ENCODE measurements at places on chromosomes 3 and 15.
A peak's percentile ranks its signal among the peaks of the same experiment; 100 is the strongest.

DNA sequence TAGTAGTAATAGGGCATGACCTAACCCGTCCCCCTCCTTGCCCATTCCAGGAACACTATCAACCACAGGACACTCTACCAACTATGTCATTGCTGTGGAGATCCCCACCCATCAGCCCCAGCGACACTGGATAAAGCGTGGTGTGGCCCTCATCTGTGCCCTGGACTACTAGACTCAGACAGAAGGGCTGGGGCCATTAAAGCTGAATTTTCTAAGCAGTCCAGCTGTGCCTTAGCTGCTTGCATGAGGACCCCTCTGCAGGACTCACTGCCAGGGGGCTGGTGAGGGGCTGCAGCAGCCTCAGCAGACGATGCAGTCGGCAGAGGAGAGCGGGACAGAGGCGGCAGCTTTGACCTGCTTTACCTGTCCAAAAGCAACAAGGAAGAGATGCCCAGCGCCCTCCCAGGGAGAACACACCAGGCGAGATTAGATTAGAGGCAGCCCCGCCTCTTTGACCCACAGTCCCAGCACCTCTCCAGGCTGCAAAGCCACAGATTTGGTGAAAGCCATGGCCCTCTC, 44.6 kb downstream of the SEMA3G start:
- no peak for DNase-seq

- DNase-seq: no peak
These were observed 98.4 kb downstream of the DHX30 start for GRCh38 chr3:47901280-47901833.

- no peak for DNase-seq
These were observed 1.3 kb downstream of the TTBK2 start for GRCh38 chr15:42919308-42919707.

- no peak for DNase-seq
These were observed 9.5 kb downstream of the CHSY1 start for GRCh38 chr15:101242160-101242998.

DNA sequence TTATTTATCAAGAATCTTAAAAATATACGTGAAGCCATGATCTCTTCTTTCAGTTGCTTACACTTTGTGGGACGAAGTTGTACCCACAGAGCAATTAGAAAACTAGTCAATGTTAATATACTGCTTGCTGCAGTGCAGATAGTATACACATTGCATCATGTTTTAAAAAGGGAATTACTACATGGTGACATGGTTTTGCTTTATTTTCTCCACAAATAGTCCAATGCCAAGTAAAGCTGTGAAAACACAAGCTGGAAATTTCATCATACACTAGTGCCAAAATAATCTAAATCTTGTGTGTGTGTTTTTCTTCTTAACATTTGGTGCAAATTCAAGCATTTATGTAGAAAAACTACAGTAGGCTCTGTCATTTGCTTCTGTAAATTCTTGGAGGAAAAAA, 233.0 kb downstream of the EPHA3 start:
- no peak for DNase-seq

DNA sequence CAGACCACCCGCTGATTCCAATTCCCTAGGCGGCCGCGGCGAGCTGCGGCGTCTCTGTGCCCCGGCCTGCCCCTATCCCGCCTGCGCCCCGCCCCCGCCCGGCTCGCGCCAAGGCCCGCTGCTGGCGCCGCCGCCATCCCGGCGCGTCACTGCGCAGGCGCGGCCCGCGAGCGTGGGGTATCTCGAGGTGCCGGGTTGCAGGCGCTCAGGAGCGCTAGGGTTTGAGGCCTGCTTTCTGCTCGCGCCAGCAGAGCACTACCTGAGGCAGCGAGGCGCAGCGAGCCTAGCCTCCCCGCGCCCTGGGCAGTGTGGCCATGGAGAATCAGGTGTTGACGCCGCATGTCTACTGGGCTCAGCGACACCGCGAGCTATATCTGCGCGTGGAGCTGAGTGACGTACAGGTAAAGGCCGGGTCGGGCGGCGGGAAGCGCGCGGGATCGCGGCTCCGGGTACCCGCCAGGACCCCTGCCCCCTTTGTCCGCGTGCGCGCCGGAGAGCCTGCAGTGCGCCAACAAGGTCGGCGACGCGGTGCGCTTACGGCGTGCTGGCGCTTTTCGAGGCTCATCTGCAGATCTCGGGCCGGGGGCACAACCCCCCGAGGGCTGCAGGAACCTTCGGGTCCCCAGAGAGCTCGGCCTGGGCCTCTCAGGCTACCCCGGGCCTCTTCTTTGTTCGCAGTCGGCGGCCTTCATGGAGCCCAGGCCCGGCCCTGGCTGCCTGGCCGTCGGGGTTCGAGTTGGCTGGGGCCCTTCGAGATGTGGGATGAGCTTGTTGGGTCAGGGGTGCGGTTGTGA, at the start of gene HACD3:
Gene HACD3 (plus strand): TSS at position 146 of the 794 bp plus-strand sequence. CDS start 169 bp downstream, at position 315.
- DNase-seq: peak; percentile 91

DNA sequence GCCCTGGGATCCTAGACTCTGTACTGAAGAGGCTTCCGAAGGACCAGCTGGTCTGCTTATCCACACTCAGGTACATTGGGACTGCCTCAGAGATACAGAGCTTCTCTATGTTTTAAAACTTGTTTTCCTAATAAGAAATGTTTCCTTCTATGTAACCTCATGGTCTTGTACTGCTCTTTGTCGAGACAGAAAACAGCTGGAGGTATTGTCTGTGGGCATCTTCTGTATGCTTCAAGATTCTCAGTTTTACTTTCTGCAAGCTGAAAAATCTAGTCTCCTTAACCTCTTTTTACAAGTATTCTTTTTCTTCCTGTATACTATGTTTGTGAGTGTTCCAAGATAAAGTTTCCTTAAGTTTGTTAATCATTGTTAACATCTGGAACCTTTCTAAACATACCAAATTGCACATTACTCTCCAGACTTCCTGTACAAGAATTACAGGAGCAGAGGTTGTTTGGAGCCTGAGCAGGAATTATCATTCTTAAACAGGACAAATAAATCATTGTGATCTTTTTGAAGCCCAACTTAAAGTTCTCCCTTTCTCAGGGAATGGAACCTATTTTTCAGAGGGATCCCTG, 358.3 kb upstream of the CFAP20DC start:
- no peak for DNase-seq

GRCh38 chr3:30309961-30310954, 296.1 kb upstream of the TGFBR2 start:
- DNase-seq: no peak

DNA sequence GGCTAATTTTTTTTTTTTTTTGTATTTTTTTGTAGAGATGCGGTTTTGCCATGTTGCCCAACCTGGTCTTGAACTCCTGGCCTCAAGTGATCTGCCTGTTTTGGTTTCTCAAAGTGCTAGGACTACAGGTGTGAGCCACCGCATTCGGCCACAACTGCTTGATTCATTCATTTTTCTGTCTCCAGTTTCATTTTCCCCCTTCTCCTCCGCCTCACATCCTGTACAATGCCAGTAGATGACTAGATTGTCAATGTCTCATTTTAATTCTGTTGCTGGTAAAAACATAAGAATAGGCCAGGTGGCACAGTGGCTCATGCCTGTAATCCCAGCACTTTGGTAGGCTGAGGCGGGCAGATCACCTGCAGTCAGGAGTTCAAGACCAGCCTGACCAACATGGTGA, 12.0 kb upstream of the ZNF592 start:
- no peak for DNase-seq

DNA sequence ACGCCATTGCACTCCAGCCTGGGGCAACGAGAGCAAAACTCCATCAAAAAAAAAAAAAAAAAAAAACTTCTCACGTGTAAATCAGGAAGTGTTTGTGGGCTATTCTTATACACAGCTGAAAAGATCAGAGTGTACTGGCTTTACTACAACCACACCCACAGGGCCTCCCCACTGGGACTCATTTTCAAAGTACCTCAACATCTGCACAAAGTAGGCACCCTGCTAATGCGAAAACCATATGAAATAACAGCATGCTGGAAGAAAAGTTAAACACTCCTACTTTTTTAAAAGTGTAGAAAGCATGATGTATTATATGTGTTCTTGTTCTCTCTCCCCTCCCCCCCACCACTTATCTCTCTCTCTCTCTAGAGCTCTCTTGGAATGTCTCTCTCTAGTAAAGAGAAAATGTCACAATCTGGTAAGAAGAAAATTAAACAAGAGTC, 11.1 kb downstream of the UACA start:
- DNase-seq: no peak
